Neural progenitor cell (in vitro differentiated cells): ENCODE measurements at places on chromosomes 6 and 20.

- no peaks in the 10 kb centered on the region for H3K36me3 ChIP-seq
- peak; percentile 46 for DNase-seq
- H3K4me1 ChIP-seq: peaks cover 8% of the 10 kb centered on the region
- peak overlapping the region; percentile 55 for H3K27ac ChIP-seq
- H3K4me3 ChIP-seq: no peak overlapping the region
- H3K27me3 ChIP-seq: no peaks in the 10 kb centered on the region
These were observed 35.7 kb upstream of the CTNNBL1 start for GRCh38 chr20:37657924-37658804.

GRCh38 chr6:53691667-53692133 lies 26.1 kb upstream of the KLHL31 start:
- DNase-seq: no peak
- no peak overlapping the region for H3K4me3 ChIP-seq
- no peaks in the 10 kb centered on the region for H3K36me3 ChIP-seq
- H3K27ac ChIP-seq: no peak overlapping the region
- no peaks in the 10 kb centered on the region for H3K27me3 ChIP-seq

DNA sequence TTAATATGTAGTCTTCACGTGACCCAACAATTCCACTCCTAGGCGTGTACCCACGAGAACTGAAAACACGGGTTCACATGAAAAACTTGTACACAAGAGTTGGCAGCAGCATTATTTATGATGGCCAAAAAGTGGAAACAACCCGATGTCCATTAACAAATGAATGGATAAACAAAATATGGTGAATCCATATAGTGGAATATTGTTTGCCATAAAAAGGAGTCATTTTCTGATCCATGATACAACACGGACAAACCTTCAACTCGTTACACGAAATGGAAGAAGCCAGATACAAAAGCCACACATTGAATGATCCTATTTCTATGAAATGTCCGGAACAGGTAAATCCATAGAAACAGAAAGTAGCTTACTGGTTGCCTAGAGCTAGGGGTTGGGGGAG lies 78.4 kb downstream of the BMP7 start:
- no peak overlapping the region for H3K4me3 ChIP-seq
- no peaks in the 10 kb centered on the region for H3K4me1 ChIP-seq
- DNase-seq: no peak
- no peaks in the 10 kb centered on the region for H3K36me3 ChIP-seq
- H3K27me3 ChIP-seq: no peaks in the 10 kb centered on the region

DNA sequence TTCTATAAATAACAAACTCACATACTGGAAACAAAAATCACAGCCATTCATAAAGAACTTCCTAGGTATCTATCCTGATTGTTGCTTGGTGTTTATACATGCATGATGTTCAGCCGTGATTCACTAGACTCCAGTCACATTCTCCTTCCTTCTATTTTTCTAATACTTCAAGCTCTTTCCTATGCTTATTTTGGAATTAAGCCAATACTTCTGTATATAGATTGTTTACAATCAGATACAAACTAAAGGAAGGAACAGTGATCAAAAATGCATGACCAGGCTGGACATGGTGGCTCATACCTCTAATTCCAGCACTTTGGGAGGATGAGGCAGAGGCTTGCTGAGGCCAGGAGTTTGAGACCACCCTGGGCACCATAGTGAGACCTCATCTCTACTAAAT lies 377.5 kb upstream of the IRAK1BP1 start:
- peaks cover 12% of the 10 kb centered on the region for H3K4me1 ChIP-seq
- no peak overlapping the region for H3K4me3 ChIP-seq
- no peaks in the 10 kb centered on the region for H3K36me3 ChIP-seq

- H3K27ac ChIP-seq: no peak overlapping the region
- H3K27me3 ChIP-seq: peaks cover 21% of the 10 kb centered on the region
- DNase-seq: no peak
- H3K4me1 ChIP-seq: peaks cover 24% of the 10 kb centered on the region
- no peak overlapping the region for H3K4me3 ChIP-seq
- no peaks in the 10 kb centered on the region for H3K36me3 ChIP-seq
These were observed 51.9 kb downstream of the ERMARD start for GRCh38 chr6:169803271-169803811.

DNA sequence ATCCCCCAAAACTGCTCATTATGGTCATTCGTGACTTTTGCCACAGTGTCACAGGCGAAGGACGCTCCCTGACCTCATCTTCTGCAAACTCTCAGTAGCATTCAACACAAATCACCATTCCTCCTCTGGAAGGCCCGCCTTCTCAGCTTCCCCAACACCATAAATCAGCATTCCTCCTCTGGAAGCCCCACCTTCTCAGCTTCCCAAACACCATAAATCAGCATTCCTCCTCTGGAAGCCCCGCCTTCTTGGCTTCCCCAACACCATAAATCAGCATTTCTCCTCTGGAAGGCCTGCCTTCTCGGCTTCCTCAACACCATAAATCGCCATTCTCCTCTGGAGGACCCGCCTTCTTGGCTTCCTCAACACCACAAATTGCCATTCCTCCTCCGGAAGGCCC lies 288.0 kb upstream of the AGPAT4 start:
- no peak overlapping the region for H3K4me3 ChIP-seq
- DNase-seq: no peak
- no peak overlapping the region for H3K27ac ChIP-seq
- H3K27me3 ChIP-seq: no peaks in the 10 kb centered on the region
- H3K4me1 ChIP-seq: no peaks in the 10 kb centered on the region

GRCh38 chr6:11762794-11763459 lies 15.7 kb downstream of the ADTRP start:
- H3K4me3 ChIP-seq: no peak overlapping the region
- no peak for DNase-seq
- H3K27me3 ChIP-seq: no peaks in the 10 kb centered on the region
- H3K27ac ChIP-seq: no peak overlapping the region
- H3K36me3 ChIP-seq: no peaks in the 10 kb centered on the region

GRCh38 chr20:47544240-47544639 lies 42.6 kb downstream of the NCOA3 start:
- H3K4me1 ChIP-seq: peaks cover 19% of the 10 kb centered on the region
- no peak for DNase-seq
- H3K27ac ChIP-seq: no peak overlapping the region
- H3K4me3 ChIP-seq: no peak overlapping the region

- H3K27me3 ChIP-seq: no peaks in the 10 kb centered on the region
- no peak for DNase-seq
- no peaks in the 10 kb centered on the region for H3K4me1 ChIP-seq
These were observed 1.2 kb downstream of the OGFRL1 start for GRCh38 chr6:71289802-71290175.

DNA sequence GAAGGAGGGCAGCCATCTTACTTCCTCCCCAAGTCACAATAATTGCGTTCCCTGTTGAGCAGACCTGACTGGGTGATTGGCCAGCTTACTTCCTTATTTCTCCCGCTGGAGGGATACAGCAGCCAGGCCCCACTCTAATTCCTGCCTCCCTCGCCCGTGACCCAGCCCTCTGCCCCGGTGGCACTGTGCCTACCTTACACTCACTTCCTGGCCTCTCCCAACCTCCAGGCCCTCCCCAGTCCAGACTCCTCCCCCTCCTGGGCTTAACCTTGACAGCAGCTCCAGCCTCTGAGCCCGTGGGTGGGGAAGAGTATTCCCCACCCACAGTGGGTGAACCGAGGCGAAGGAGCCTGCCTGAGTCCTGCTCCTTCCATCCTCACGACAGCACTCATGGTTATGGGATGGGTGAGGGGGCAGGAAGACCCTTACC lies 3.0 kb downstream of the BAK1 start:
- H3K4me3 ChIP-seq: no peak overlapping the region
- no peak for DNase-seq
- H3K27me3 ChIP-seq: no peaks in the 10 kb centered on the region
- H3K36me3 ChIP-seq: no peaks in the 10 kb centered on the region
- no peaks in the 10 kb centered on the region for H3K4me1 ChIP-seq

DNA sequence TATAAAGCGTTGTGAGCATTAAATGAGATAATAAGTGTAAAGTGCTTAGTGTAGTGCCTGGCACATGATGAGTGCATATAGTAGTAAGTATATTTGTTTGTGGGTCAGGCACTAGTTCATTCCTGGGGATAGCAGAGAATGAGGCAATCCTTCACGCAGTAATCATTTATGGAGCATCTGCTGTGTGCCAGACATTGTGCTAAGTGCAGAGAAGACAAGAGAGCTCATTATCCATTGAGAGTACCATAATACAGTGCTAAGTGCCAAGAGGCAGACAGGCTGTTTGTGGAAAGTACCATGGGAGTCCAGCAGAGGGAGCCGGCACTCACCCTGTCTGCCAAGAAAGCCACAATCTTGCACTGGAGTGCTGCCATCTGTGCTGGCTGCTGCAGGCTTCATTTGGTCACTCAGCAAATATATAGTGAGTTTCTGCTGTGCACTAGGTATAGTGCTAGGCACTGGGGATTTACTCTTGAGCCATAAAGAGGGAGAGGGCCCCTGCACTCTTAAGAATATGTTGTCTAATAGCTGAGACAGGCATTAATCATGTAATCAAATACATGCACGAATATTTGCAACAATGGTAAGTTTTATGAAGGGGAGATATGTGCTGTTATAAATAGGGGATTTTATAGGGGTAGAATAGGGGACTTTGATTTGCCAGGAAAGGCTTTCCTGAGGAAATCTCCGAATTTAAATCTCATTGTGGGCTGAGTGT lies 12.9 kb upstream of the MROH8 start:
- no peak overlapping the region for H3K4me3 ChIP-seq
- DNase-seq: peak; percentile 80
- peaks cover 31% of the 10 kb centered on the region for H3K4me1 ChIP-seq
- H3K27me3 ChIP-seq: no peaks in the 10 kb centered on the region
- no peak overlapping the region for H3K27ac ChIP-seq
